Diencephalon (tissue), 1 donor: ENCODE measurements at places on chromosomes 16 and 17. TPM values are rescaled to one million over a fixed set of nuclear protein-coding genes. Genes with fewer than 3 reads are reported as not detected.

Gene PRSS8
- total RNA-seq: not detected

Gene CHST4
- total RNA-seq: 0.46 TPM

Gene CDH11
- 215 TPM for total RNA-seq

Gene STAC2
- total RNA-seq: 0.46 TPM

Gene KCNJ16
- total RNA-seq: 53.1 TPM

Gene PRR11
- total RNA-seq: 2.5 TPM

Gene AOC2
- 1.2 TPM for total RNA-seq

Gene KRT25
- not detected for total RNA-seq

Gene TMEM170A
- total RNA-seq: 48.9 TPM

Gene DNAH2
- 2.5 TPM for total RNA-seq

Gene SNAI3
- total RNA-seq: not detected

Gene FOXC2
- total RNA-seq: 0.23 TPM

Gene PRKCB
- 70.6 TPM for total RNA-seq

Gene ITGAX
- 3.0 TPM for total RNA-seq

Gene HOXB8
- not detected for total RNA-seq

Gene KRT24
- not detected for total RNA-seq

Gene CCL2
- total RNA-seq: 4.8 TPM

Gene TPSD1
- total RNA-seq: not detected

Gene COX6A2
- not detected for total RNA-seq

Gene IRX6
- total RNA-seq: 0.69 TPM

Gene SSTR5
- total RNA-seq: 0.23 TPM

Gene SLFN12
- 8.8 TPM for total RNA-seq

Gene NEK8
- 0.92 TPM for total RNA-seq

Gene TSNAXIP1
- total RNA-seq: 6.2 TPM

Gene PRAC1
- total RNA-seq: not detected

Gene DLX4
- total RNA-seq: not detected

Gene TNFRSF13B
- not detected for total RNA-seq

Gene MYLK3
- 5.5 TPM for total RNA-seq

Gene TSPOAP1
- total RNA-seq: 54.0 TPM

Gene KRTAP4-5
- total RNA-seq: not detected

Gene C17orf113
- total RNA-seq: 4.2 TPM

Gene IL34
- total RNA-seq: 8.5 TPM

Gene PRMT7
- total RNA-seq: 50.3 TPM

Gene PIRT
- 5.3 TPM for total RNA-seq

Gene KRT32
- total RNA-seq: not detected

Gene TP53TG3B
- not detected for total RNA-seq

Gene TBC1D3C
- total RNA-seq: 1.4 TPM

Gene ARRB2
- 16.4 TPM for total RNA-seq

Gene EVPLL
- 0.69 TPM for total RNA-seq

Gene STXBP4
- 15.9 TPM for total RNA-seq

Gene HEATR9
- not detected for total RNA-seq

Gene NGFR
- 6.5 TPM for total RNA-seq

Gene MYH11
- total RNA-seq: 0.23 TPM
